ENCODE measurements at places on chromosomes 12 and 14. TPM values are rescaled to one million over a fixed set of nuclear protein-coding genes. Genes with fewer than 3 reads are reported as not detected.

B3GNT4 gene
- total RNA-seq: 1.8 TPM

CPNE6 gene
- not detected for total RNA-seq

CDH24 gene
- total RNA-seq: 17.2 TPM

KCNJ8 gene
- 0.73 TPM for total RNA-seq

OTUB2 gene
- 6.3 TPM for total RNA-seq

ACTR10 gene
- 53.8 TPM for total RNA-seq

PPP4R4 gene
- total RNA-seq: 8.4 TPM

HCAR3 gene
- not detected for total RNA-seq

EMP1 gene
- total RNA-seq: 0.58 TPM

FIGNL2 gene
- total RNA-seq: 9.0 TPM

SPTLC2 gene
- total RNA-seq: 31.3 TPM

TPPP2 gene
- total RNA-seq: 0.80 TPM

NFE2 gene
- 2.7 TPM for total RNA-seq

CD27 gene
- not detected for total RNA-seq

CAPRIN2 gene
- total RNA-seq: 88.5 TPM

INTS13 gene
- total RNA-seq: 65.1 TPM

NFYB gene
- total RNA-seq: 33.8 TPM

PPP2R5E gene
- total RNA-seq: 65.2 TPM

CRIP1 gene
- total RNA-seq: 7.6 TPM

WSCD2 gene
- 0.80 TPM for total RNA-seq

GPRC5D gene
- total RNA-seq: not detected

BHLHE41 gene
- 3.5 TPM for total RNA-seq

GPR135 gene
- 2.4 TPM for total RNA-seq

GPD1 gene
- 1.1 TPM for total RNA-seq

P2RX7 gene
- 0.18 TPM for total RNA-seq

ERBB3 gene
- total RNA-seq: 55.6 TPM

BCL2L14 gene
- total RNA-seq: 5.4 TPM

HSPB8 gene
- total RNA-seq: 11.8 TPM

PTPRR gene
- 0.27 TPM for total RNA-seq

PTHLH gene
- not detected for total RNA-seq

ARHGAP9 gene
- 1.3 TPM for total RNA-seq

SDR9C7 gene
- not detected for total RNA-seq

NXPH4 gene
- total RNA-seq: 14.1 TPM

TARBP2 gene
- total RNA-seq: 60.3 TPM

KCNC2 gene
- not detected for total RNA-seq

TCL1B gene
- total RNA-seq: 0.42 TPM

NEUROD4 gene
- total RNA-seq: not detected

NT5DC3 gene
- total RNA-seq: 30.2 TPM

NINJ2 gene
- 6.2 TPM for total RNA-seq

PLCZ1 gene
- total RNA-seq: not detected

TAS2R8 gene
- not detected for total RNA-seq

RPGRIP1 gene
- total RNA-seq: not detected

LTBP2 gene
- 2.9 TPM for total RNA-seq

KRT86 gene
- total RNA-seq: not detected

GDF3 gene
- total RNA-seq: 0.72 TPM

SCNN1A gene
- 34.7 TPM for total RNA-seq

ZFP36L1 gene
- 99.6 TPM for total RNA-seq

PSME1 gene
- 68.6 TPM for total RNA-seq

TDRD9 gene
- not detected for total RNA-seq

GAS2L3 gene
- total RNA-seq: 13.5 TPM
